Stimulated activated CD8-positive, alpha-beta memory T cell treated with anti-CD3 and anti-CD28 coated beads, Interleukin-4, amount 100 ng/mL, for 1 hour (primary cell): ENCODE measurements at places on chromosomes 2 and 18.

DNA sequence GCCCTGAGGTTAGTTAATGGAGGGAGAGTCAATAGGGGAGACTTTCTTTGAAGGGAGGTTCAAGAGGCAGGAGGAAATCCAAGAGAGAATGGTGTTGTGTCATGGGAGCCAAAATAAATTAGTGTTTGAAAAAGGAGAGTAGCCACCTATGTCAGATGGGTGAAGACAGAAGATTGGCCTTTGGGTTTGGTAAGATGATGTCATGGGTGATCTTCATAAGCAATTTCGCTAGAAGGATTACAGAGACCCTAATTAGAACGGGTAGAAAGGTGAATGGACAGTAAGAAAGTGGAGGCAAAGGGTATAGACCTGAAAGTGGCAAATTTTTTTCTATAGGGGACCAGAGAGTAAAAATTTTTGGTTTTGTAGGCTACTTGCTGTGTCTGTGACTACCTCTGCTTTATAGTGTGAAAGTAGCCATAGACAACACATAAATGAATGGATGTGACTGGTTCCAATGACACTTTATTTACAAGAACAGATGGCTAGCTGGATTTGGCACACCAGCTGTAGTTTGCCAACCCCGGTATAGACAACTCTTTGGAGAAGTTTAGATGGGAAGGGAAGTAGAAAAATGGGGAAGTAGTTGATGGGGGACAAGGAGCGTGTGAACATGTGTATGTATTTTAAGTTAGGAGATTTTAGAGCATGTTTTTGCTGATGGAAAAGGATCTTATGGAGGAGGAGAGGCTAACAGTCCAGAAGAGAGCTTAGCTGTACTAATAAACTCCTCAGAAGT lies 9.3 kb downstream of the STAMBP start:
- DNase-seq, result no peak

DNA sequence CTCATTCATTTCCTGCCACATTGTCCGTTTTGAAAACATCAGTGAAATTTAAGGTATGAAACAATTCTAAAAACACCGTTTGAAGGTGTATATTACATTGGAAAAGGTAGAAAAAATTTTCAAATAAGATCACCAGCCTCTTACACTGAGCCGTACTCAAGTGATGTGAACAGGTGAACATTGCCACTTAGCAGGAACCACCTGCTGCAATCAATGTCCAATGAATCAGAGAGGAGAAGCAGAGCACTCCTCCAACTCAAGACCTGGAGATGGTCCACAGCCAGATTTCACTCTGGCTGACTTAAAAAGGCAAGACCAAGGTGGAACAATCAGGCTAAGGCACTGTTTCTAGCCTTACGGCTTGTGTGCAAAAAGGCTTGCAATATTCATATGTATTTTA lies 110.3 kb upstream of the TTN start:
- DNase-seq, result no peak

DNA sequence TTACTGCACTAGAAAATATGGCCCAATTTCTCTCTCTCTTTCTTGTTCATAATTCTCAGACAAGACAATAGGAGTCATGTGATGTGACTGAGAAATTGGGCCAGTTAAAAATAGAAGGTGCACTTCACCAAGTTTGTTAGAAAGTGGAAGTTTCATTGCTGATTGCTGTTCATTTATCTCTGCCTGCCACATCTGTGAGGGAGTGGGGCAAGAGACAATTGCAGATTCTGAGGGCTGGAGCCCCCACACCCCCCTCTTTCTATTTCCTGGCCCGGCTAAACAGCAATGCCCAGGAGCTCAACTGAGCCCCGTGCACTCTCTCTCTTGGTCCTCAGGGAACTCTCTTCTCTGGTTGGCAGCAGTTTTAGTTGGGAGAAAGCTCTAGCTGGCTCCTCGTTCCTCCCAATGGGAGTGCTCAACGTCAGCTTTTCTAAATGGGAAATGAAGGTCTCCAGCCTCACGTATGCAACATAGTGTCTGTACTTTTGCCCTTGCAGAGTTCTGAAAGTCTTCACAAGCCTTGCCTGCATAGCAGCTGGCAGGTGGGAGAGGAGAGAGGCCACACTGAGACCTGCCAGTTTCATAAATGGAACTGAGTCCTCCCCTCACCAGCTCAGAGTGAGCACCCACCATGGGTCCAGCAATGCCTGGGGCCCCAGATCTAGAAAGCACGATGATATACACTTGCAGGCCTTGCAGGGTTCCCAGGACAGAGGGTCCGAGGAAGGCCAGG lies 115.7 kb downstream of the MYCN start:
- no peak for DNase-seq

DNA sequence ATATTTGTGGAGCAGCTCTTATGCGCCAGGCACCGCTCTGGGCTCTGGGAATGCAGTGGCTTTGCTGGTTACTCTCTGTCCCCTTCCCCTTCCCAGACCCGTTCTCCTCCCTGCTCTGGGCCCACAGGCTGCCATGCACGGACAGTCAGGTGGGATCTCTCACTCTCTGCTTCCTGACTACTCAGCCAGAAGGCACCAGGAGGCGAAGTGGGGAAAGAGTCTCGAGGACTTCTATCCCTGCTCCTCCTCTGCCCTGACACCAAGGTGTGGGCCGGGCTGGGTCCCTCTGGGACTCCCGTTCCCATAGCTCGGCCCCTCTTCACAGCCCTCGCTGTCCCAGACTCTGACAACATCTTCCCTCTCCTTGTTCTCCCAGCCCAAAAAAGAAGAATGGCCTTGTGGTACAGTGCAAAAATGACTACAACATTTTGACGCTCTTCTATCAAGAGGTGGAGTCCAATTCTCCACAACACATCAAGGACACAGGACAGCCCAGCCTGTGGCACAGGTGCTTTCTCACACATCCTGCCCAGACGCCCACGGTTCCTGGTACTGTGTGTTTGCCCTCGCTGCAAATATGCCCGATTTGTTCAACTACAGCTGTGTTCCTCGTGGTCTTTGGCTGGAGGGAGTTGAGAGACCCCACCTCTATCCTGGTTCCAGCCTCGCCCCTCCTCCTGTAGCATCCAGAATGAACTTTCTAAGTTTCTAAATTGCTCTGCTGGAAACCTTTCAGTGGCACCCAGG lies 14.0 kb upstream of the DUSP2 start:
- DNase-seq, result no peak

GRCh38 chr18:45316127-45316526 lies 299.1 kb upstream of the SLC14A2 start:
- no peak for DNase-seq

DNA sequence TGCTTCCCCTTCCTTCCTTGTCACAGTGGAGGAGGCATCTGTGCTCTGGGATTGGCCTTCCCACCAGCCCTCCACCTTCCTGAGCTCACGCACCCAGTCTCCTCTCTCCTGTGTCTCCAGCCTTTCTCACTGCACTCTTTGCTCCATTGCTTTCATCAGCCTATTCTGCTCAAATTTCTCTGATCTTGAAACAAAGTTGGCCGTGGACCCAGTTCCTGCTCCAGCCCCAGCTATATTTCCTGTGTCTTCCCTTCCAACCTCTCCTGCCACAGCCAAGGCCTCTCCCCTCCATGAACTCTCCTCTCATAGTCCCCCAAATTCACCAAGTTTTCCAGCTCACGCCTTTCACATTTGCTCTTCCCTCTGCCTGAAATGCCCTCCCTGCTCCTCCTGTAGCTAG lies 226.6 kb upstream of the AGAP1 start:
- no peak for DNase-seq

DNA sequence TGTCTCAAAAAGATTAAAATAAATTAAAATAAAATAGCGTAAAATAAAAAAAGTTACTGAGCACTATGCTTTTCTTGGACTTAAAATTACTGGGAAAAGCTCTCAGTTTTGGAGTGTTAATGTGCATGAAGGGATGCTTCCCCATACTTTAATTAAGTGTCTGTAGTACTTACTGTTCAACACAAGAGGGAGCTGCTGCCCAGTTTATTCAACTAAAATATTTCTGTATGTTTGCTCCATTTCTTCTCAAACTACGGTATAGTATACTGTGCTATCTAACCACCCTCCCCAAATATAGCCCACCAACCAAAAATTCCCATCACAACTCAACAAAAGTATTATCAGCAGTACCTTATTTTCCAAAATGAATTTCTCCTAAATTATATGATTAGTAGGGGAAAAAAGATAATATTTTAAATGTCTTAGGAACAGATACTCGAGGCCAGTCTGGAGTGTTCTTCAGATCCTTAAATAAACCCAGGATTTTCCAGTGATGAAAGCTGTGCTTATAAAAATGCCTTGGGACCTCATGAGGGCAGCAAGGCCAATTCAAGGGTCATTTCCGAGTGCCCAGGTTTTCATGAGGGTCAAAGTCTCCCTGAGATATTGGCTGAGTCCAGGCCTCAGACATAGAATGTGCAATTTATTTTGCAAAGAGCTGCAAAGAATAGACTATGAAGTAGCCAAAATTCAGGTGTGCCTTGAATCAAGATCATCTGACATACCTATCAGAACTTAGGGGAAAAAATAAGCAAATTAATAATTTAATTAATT lies 64.1 kb downstream of the CHRNA1 start:
- DNase-seq, result no peak

DNA sequence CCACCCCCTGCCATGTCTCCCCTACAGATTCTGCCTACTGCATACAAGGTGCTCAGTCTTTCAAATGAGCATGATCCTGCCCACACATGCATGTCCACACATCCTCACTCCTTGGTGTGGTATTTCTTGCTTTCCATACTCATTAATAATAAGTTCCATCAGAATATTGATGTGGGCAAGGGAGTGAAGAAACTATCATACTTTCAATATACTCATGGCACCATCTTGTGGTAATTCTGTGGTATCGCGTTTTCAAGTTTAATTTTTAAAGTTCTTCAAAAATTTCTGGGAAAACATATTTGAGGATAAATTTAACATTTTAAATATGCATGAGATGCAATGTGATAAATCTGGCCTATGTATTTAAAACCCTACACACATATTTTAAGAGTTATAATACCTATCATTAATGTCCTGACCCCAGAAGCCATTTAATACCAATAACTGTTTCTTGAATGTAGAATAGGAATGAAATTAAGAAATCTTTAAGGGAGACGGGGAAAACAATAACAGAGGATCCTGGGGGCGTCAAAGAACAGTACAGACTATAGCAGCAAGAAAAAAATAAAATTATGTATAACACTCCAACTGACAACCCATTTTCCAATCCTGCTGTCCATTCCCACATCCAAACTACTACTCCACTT lies 110.1 kb downstream of the ZNF385B start:
- DNase-seq, result no peak

GRCh38 chr2:203707530-203707929 lies 1.1 kb downstream of the CD28 start:
- no peak for DNase-seq
